Activated CD8-positive, alpha-beta memory T cell treated with anti-CD3 and anti-CD28 coated beads for 1 hour (primary cell): ENCODE measurements at places on chromosomes 6 and 20.

GRCh38 chr6:69581581-69581980, 215.2 kb downstream of the LMBRD1 start:
- no peak for DNase-seq

DNA sequence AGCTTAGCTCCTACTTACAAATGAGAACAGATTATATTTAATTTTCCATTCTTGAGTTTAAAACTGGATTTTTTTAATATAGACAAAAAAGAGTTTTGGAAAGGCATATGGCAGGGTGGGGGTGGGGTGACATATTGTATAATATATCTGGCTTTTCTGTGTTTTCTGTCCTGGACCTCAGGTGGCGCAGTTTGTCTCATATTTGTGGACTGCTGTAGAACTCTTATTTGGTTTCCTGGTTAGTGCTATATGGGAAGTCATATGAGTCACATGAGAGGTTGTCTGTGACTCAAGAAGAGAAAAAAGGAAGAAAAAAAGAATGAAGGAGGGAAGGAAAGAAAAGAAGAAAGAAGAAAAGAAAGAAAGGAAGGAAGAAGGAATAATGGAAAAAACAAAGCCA, 131.8 kb downstream of the CLVS2 start:
- DNase-seq: no peak

- peak; percentile 54 for DNase-seq
Observed at GRCh38 chr6:73519926-73520687, 725 bp downstream of the EEF1A1 start.

GRCh38 chr20:55329108-55329507, 676.2 kb downstream of the CBLN4 start:
- DNase-seq: no peak

- DNase-seq: no peak
Observed at GRCh38 chr6:68718385-68719073, 83.4 kb downstream of the ADGRB3 start.

- DNase-seq: no peak
Observed at GRCh38 chr6:168152306-168152963, 73.4 kb upstream of the FRMD1 start.

DNA sequence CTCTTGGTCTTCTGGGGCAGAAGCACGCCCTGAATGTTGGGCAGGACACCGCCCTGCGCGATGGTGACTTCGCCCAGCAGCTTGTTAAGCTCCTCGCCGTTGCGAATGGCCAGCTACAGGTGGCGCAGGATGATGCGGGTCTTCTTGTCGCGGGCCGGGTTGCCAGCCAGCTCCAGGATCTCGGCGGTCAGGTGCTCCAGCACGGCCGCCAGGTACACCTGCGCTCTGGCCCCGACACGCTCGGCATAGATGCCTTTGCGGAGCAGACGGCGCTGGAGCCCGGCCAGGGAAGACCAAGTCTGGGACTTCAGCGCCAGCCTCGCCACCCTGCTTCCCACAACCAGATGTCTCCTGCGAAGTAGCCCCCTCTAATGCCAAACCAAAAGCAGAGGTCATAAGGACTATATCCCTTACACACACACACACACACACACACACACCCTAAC, 8.0 kb upstream of the SLC17A3 start:
- DNase-seq: peak; percentile 1

DNA sequence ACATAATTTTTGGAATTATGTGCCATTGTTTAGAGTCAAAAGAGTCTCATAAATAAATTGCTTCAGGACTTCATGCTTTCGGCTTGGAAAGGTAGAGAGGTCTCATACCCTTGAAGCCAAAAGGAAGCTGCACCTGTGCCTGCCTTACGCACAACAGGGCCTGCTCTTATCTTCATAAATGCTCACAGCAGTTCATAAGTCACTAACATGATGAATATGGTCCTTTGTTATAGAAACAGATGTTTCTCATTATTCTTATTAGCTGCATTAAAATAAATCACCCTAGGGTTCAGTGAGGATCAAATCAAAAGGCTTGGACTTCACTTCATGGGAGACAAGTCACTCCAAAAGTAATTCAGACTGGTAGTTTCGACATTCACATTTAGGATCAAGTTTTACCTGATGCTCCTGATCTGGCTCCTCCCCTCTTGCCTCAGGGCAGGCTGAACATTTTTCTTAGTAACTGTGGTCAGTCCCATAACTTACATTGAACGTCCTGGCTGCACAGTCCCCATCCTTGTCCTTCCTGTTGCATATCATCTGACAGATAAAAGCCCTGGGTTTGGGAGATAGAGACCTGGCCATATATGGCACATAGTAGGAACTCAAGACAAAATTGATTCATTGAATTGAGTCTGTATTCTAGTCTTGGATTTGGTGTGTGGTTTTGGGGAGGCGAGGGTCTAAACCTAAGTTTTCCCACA, 20.7 kb upstream of the SH3BGRL2 start:
- DNase-seq: no peak

- no peak for DNase-seq
Observed at GRCh38 chr20:41716436-41716835, 98.3 kb upstream of the CHD6 start.

GRCh38 chr20:58431134-58431533, 42.1 kb downstream of the VAPB start:
- no peak for DNase-seq

- DNase-seq: no peak
Observed at GRCh38 chr6:24905483-24905882, 30.3 kb downstream of the RIPOR2 start.
